ENCODE measurements at places on chromosomes 11 and 22. TPM values are rescaled to one million over a fixed set of nuclear protein-coding genes. Genes with fewer than 3 reads are reported as not detected.

GSTT2B gene
- total RNA-seq = not detected

ART1 gene
- not detected for total RNA-seq

DNA sequence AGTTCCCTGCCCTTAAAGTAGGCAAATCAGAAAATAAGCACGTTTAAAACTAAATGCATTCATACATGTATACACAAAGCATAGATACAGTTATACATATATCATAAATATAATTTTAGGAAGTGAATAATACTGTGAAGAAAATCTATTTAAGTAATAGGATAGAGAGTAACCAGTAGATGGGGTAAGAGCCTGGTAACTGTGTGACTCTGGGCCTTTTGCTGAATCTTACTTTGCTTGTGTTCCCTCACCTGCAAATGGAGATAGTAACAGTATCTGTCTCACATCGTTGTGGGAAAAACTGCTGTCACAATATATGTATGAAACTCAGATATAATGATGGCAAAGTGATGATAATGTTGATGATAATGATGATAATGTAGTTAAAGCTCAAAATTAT is 29.9 kb downstream of the MS4A2 start:
- no peak overlapping the region for H3K27ac ChIP-seq
- H3K36me3 ChIP-seq = no peaks in the 10 kb centered on the region
- H3K27me3 ChIP-seq = no peaks in the 10 kb centered on the region
- H3K4me1 ChIP-seq = no peaks in the 10 kb centered on the region
- no peak overlapping the region for H3K4me3 ChIP-seq
- no peak for DNase-seq

GAB4 gene
- total RNA-seq = not detected

Data from CD4-positive, alpha-beta memory T cell (primary cell).